ENCODE measurements at places on chromosomes 7 and 10. TPM values are rescaled to one million over a fixed set of nuclear protein-coding genes. Genes with fewer than 3 reads are reported as not detected.

Gene KIAA1217
- 12.7 TPM for total RNA-seq

Gene TCAF2
- total RNA-seq = 3.8 TPM

Gene TCF7L2
- 2.4 TPM for total RNA-seq

Gene ANKRD16
- 5.3 TPM for total RNA-seq

Gene NKX1-2
- not detected for total RNA-seq

Gene VPS37D
- 3.5 TPM for total RNA-seq

Gene EGR2
- 0.22 TPM for total RNA-seq

Gene CPA4
- 0.54 TPM for total RNA-seq

Gene SPDYE11
- not detected for total RNA-seq

All from dermis lymphatic vessel endothelial cell (primary cell).